ENCODE measurements at places on chromosomes 7 and 10.

GRCh38 chr7:664997-665735 is 61.3 kb upstream of the DNAAF5 start:
- no peak for DNase-seq

DNA sequence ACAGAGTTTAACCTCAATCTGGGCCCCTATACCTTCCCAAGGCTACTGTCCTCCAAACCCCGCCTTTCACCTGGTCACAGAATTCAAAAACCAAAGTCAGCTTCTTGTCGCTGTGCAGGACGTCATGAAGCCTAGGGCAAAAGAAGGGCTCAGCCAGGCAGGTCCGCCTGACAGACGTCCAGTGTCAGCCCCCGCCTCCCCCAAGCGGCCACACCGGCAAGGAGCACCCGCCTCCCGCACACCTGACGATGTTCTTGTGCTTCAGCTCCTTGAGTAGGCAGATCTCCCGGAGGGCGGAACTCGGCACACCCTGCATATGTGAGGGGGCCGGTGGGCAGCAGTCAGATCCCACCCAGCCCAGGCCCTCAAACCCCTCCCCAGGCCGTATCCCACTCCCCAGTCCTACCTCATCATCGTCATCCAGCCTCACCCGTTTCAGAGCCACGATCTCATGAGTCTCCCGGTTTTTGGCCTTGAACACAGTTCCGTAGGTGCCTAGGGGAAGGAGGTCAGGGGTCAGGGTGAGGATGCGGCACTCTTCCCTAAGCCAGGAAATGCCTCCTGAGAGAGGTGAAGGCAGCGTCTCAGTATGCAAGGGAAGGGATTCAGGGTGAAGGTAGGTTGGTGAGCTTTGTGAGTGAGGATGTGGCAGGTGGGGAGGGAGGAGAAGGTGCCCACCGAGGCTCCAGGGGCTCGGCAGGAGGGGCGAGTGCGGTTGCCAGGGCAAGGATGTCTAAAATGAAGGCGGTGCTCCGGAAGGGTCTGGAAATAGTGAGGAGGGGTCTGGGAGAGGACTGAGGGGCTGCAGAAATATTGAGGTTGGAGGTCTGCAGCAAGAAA is 811 bp downstream of the CDK5 start:
- DNase-seq, result no peak

DNA sequence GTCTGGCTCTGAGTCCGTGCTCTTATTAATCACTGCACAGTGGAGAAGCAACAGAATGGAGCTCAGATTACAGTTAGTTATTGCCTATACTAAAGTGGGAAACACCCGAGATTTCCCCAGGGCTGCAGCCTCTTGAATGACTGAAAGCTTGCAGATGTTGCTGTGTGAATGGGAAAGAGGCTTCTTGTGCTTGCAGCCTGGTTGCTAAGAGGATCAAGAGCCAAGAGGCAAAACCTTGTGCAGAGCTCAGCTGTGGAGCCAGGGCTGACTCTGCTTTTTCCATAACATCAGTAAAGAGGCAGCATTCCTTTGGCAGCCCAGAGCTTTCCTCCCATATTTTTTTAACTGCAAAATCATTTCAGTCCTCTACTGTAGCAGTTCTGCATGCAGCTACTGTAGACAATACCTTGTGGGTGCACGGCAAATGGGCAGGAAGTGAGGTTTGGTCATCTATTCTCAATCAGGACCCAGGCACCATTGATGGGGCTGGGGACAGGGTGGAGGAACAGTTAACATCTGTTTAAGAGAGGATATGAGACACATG is 86.5 kb downstream of the RALA start:
- no peak for DNase-seq

- DNase-seq, result no peak
These were observed 54.0 kb upstream of the TMEM229A start for GRCh38 chr7:124086843-124087242.

DNA sequence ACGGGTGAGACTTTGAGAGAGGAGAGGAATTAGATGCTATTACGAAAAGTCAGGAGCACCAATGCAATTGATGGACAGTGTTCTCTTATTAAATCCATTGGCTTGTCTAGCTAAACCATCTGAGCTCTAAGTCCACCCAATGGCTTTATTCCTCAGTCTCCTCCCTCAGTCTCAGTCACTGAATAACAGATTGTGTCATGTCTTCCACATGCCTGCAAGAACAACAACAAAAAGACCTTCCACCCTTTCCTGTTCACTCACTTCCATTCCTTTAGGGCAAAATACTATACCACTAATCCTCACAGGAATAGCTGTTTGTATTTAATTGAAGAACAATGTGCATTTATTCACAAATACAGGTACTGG is 154.8 kb upstream of the LAMB4 start:
- no peak for DNase-seq

DNA sequence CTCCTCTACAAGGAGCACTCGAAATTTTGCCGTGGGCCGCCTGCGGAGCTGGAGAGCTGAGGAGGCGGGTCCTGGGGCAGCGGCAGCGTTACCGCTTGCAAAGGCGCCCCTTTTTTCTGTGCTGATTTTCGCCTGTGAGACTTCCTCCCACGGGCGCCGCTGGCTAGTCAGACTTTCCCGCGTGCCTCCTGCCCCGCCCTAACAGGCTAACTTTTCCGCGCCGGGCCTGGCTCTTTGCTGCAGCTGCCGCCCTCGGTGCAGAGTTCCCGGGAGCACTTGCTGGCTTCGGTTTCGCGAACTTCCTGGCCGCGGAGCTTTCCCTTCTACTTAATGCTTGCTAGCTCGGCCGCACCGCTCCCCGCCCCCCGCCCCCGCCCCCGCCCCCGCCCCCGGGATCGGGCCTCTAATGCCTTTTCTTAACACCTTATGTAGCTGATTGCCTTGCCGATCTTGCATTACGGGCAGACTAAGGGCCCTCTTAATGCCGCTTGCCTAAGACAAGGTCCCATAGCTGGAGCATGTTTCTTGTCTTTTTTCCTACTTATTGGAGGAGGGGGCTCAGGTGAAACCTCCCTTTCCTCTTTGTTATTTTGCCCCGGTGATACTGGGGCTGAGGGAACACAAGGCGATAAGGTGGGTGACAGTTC is 37.9 kb upstream of the RASGEF1A start:
- DNase-seq, result no peak

DNA sequence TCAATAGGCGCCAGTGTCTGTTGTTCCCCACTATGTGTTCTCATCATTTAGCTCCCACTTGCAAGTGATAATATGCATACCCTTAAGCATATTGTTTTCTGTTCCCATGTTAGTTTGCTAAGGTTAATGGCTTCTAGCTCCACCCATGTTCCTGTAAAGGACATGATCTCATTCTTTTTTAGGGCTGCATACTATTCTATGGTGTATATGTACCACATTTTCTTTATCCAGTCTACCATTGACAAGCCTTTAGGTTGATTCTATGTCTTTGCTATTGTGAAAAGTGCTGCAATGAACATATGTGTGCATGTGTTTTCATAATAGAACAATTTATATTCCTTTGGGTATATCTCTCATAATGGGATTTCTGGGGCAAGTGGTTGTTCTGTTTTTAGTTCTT is 77.8 kb upstream of the PLXDC2 start:
- DNase-seq, result no peak

GRCh38 chr10:11555556-11555955 is 55.9 kb downstream of the USP6NL start:
- DNase-seq, result no peak

DNA sequence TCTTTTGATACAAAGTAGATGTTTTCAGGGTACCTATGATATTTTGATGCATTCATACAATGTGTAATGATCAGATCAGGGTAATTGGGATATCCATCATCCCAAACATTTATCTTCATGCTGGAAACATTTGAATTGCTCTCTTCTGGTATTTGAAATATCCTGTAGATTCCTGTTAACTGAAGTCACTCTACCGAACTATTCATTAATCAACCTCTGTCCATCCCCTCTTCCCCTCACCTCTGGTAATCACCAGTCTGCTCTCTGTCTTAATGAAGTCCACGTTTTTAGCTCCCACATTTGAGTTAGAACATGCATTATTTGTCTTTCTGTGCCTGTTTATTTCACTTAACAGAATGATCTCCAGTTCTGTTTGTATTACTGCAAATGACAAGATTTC is 11.3 kb downstream of the MTG1 start:
- DNase-seq, result no peak

DNA sequence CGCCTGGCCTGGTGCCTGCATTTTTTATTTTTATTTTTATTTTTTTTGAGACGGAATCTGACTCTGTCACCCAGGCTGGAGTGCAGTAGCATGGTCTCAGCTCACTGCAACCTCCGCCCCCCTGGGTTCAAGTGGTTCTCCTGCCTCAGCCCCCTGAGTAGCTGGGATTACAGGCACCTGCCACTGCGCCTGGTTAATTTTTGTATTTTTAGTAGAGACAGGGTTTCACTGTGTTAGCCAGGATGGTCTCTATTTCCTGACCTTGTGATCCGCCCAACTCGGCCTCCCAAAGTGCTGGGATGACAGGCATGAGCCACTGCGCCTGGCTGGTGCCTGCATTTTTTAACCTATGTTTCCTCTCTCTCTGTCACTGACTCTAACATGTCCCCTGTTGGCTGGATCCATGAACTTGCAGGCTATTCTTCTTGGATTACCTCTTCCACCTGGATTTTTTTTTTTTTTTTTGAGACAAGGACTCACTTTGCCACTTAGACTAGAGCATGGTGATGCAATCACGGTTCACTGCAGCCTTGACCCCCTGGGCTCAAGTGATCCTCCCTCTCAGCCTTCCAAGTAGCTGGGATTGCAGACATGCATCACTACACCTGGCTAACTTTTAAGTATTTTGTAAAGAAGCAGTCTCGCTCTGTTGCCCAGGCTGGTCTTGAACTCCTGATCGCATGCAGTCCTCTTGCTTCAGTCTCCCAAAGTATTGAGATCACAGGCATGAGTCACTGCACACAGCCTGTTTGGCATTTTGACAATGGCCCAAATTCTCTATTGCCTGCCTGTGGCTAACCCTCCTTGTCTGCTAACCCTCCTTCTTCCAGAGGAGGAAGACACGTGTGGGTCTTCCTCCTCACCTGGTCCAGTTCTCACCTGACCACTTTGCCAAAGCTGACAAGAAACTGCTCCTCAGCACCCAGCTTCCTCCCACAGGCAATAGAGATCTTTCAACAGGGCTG is 23.0 kb upstream of the PRPF18 start:
- DNase-seq, result no peak

DNA sequence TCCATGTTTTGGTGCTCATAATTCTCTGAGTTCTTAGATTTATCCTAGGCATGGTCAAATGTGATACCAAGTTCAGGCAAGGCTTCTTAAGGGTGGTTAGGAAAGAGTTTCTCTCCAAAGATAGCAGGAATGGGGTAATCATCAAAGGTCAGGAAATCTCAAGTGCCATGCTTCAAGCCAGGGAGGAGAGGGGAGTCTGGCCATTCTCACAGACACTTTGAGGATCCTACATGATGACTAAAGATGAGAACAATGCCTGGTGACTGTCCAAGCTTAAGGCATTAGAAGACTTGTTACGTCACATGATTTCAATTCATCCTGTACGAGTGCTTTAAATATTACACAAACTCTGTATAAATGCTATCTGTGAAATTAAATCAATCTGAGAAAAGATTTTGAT is 59.4 kb downstream of the POM121L12 start:
- no peak for DNase-seq

GRCh38 chr7:142134909-142135308 is 23.4 kb downstream of the MGAM2 start:
- DNase-seq, result no peak

- no peak for DNase-seq
These were observed 18.8 kb upstream of the GNA12 start for GRCh38 chr7:2862831-2863361.

- no peak for DNase-seq
These were observed 133.0 kb downstream of the TSPAN12 start for GRCh38 chr7:120724955-120725354.

DNA sequence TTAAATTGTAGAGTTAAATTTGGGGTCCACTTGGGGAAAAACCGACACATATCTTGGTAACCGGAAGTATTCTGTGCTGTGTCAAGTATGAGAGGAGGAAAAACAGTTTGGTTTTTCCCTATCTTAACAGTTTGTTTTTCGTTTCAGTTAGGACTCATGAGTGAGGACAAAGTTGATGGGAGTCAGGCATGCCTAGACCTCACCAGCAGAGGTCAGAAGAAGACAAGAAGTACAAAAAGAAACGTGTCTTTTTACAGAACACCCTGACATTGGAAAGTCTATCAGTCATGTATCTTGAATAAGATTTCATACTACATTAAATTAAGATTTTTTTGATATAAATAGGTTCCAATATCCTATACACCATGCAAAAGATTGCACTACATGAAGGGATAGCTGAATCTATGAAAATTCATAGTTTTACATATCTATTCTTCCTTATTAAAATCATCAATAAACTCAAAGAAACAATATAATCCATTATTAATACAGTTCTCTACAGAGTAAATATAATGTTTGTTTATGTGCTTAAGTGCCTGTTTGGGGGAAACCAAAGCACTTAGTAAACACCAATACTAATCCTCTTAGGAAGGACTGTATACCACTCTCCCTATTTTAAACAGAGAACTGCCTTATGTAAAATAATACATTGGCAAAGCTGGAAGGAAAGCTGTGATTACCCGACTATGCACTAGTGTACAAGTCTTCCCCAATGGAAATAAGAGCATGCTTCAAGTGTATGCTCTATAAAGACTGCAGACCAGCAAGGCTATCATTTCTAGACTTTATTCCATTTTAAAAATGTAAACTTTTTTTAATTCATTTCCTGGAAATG is 95.6 kb downstream of the USP6NL start:
- DNase-seq, result no peak

- no peak for DNase-seq
These were observed 1.4 kb downstream of the CFAP46 start for GRCh38 chr10:132940791-132941465.

DNA sequence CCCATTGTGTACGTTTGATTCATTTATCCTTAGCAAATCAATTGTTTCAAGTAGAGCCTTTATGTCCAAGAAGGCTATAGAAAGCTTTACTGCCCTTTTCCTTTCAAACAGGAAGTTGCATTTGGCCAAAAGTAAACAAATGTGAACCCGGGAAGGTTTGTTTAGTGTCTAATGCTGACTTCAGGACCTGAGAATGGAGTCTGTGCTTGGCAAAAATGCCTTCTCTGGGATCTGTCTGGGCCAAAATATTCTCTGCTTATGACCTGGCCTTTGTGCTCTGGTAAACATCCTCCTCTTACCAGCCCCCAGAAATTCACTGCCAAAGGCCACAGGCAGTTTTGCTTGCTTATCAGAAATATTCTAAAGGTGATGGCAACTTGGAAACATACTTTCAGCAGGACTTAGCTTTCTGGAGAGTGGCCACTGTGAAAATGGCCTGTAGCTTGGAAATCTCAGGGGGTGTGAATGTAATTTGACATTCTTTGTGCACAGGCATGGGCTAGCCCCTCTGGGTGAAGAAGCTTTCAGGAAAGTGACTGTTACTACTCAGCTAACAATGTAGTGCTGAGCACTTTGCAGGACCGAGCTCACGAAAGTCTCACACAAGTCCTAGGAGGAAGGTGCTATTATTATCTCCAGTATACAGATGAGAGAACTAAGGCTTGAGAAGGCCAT is 199.5 kb downstream of the PTEN start:
- no peak for DNase-seq

Data from SIG-M5 (cell line).